ENCODE measurements at places on chromosomes 7 and 10.

DNA sequence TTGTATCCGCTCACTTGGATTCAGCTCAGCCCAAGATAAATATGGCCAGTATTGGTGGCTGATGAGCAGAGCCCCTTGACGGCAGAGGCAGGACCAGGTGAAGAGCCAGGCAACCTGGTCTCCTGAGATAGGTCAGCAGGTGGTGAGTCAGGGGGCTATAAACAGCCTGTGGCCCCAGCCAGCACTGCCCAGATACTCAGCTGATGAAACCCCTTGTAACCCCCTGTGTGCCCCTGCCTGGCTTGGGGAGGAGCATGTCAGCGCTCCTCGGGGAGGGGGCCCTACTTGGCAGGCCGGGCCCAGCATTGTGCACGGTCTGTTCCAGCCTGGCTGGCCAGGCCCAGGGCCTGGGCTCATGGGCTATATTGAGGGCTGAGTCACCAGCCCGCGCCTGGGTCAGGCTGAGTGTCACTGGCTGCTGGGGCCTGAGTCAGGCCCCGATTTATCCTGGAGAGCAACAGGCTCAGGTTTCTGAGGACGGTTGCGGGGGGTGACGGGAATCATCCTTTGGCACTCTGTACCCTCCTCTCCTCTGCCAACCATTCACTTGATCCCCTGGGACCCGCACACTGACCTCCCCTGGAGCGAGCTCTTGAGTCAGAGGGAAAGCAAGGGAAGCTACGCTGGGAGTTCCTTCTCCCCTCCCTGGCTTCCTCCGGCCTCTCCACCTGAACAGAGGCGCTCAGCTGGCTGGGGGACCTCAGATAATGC is 2.8 kb upstream of the FLNC start:
- no peak for DNase-seq

GRCh38 chr10:91598211-91598977 is 34.5 kb downstream of the PPP1R3C start:
- DNase-seq: no peak

- DNase-seq: no peak
These were observed 62.4 kb upstream of the MKLN1 start for GRCh38 chr7:131265227-131265626.

DNA sequence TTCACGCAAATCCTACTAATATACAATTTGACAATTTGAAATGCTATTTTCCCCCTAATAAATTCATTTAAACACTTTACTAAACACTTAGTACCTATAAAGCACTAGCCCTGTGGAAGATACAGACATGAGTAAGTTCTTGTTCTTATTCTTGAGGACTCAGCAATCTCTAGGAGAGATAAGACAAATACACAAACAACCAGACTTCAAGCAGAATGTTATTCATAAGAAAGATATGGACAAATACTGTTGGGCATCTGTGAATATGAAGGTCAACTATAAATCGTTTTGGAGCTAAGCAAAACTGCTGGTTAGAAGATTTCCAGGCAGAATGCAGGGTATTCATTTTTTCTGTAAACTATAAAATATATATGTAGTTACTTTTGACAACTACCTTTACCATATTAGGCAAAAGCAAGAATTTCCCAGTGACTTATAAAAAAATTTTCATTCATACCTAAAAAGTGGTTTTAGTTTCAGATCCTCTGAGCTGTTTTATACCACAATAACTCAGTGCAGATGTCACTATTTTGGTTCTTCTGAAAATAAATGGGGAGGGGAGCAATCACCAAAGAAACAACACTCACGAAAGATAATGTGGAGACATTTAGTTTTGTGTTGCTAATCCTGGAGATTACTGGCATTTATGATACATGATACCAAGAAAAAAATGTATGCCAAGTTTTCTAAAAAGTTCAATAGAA is 3.8 kb downstream of the VPS41 start:
- DNase-seq: no peak

- no peak for DNase-seq
These were observed 97.7 kb upstream of the CDK6 start for GRCh38 chr7:92934096-92934495.

- no peak for DNase-seq
These were observed 18.3 kb downstream of the VOPP1 start for GRCh38 chr7:55554038-55554437.

DNA sequence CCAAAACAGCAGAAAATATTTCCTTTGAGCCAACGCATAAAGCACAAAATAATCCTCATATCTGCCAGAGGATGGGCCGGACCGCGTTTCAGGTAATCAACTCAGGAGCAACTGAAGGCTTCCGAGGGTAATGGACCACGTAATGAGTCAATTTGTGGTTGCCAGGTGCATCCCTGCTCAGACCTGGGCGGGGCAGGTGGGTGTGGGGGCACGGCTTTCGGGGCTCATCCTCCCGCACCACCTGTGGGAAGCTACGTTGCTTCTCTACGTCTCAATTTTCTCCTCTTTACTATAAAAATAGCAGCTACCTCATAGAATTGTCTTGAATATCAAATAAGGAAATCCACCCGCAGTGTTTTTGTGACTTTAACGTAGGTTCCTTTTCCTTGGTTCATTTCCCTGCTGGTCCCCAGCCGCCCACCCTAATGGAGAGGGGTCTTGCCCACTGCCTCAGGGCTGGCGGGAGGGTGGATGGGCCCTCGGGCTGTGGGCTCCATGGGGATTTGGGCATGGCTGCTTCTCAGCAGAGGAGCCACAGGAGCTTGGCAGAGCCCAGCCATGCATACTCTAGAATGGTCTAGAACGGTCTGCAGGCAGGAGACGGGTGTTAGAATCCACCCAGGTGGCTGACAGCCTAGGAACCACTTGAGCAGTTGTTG is 324.7 kb downstream of the ADARB2 start:
- DNase-seq: no peak

GRCh38 chr7:147833970-147834369 is 756.6 kb upstream of the C7orf33 start:
- DNase-seq: no peak

GRCh38 chr7:125084196-125084595 is 154.6 kb upstream of the POT1 start:
- DNase-seq: no peak

GRCh38 chr10:118042827-118043242 is 3.9 kb downstream of the RAB11FIP2 start:
- DNase-seq: no peak

GRCh38 chr7:111647881-111648280 is 85.6 kb upstream of the IMMP2L start:
- no peak for DNase-seq

- DNase-seq: no peak
These were observed 121.4 kb downstream of the POU6F2 start for GRCh38 chr7:39099146-39099545.

DNA sequence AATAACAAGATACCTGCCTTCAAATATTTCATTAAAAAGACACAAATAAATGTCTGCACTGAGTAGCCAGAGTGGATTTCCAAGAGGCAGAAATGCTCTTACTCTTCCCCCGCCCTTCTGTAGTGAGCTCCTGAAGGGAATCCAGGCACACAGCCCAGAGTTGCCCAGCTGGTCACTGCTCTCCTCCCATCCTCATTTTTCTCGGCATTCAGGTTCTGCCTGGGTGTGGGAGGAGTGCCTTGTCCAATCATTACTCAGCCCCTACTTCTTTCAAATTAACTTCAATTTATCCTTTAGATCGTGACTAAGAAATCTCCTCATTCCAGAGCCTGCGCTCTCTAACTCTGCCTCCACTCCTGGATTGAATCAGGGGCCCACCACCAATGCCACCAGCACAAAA is 12.2 kb downstream of the CCDC6 start:
- no peak for DNase-seq

DNA sequence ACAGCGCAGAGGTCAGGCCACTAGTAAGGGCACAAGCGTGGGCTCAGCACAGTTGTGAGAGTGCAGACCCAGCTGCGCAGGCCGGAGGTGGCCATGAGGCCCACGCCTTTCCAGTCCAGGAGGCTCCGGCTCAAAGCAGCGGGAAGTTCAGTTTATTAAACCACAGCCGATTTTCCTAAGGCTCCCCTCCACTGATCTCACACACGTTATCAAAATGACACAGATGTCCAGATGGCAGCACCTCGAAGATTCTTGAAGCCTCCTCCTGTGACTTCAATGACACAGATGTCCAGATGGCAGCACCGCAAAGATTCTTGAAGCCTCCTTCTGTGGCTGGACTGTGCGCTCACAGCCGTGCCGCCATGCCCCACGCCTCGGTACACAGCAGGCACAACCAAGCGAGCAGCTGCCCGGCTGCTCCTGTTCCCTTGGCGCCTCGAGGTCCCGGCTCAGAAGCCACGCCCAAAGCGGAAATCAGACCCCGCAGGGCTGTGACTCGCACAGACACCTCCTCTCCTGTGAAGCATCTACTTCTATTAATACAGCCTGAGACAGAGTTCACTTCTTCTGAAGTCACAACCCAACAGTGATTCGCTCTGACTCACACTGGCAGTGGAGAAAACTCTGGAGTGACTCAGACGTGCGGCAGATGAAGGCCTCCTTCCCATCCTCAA is 122.7 kb downstream of the MAD1L1 start:
- peak; percentile 56 for DNase-seq

DNA sequence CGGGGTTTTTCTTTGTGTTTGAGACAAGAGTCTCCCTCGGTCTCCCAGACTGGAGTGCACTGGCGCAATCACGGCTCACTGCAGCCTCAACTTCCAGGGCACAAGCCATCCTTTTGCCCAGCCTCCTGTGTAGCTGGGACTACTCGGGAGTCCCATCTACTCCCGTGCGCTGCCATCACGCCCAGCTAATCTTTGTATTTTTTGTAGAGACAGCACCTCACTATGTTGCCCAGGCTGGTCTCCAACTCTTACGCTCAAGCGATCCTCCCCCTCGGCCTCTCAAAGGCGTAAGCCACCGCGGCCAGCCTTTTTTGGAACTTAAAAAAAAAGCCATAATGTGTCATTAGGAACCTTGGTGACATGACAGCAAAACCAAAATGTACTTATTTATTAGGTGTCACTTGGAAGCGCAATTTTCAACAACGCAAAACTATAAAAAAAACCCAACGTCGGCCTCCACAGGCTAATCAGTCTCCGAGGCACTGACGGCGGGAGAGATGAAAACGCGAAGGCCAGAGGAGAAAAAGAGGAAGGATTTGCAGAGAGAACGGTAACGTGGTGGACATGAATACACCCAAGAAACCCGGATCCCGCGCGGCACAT is 911 bp upstream of the HNRNPH3 start:
- DNase-seq: no peak

GRCh38 chr10:127880557-127880956 is 12.2 kb downstream of the CLRN3 start:
- DNase-seq: no peak

- DNase-seq: no peak
These were observed 80.6 kb downstream of the PRKAG2 start for GRCh38 chr7:151796091-151796870.

DNA sequence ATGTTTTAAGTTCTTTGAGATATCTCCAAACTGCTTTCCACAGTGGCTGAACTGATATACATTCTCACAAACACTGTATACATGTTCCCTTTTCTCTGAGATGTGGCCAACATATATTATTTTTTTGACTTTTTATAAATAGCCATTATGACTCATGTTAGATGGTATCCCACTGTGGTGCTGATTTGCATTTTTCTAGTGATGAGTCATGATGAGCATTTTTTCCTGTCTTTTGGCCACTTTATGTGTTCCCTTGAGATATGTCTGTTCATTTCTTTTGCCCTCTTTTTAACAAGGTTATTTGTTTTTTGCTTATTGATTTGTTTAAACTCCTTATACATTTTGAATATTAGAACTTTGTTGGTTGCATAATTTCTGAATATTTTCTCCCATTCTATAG is 1055.1 kb downstream of the NXPH1 start:
- DNase-seq: no peak

GRCh38 chr10:122286867-122287266 is 15.8 kb downstream of the BTBD16 start:
- DNase-seq: no peak

GRCh38 chr10:91804126-91804510 is 5.9 kb downstream of the TNKS2 start:
- no peak for DNase-seq

DNA sequence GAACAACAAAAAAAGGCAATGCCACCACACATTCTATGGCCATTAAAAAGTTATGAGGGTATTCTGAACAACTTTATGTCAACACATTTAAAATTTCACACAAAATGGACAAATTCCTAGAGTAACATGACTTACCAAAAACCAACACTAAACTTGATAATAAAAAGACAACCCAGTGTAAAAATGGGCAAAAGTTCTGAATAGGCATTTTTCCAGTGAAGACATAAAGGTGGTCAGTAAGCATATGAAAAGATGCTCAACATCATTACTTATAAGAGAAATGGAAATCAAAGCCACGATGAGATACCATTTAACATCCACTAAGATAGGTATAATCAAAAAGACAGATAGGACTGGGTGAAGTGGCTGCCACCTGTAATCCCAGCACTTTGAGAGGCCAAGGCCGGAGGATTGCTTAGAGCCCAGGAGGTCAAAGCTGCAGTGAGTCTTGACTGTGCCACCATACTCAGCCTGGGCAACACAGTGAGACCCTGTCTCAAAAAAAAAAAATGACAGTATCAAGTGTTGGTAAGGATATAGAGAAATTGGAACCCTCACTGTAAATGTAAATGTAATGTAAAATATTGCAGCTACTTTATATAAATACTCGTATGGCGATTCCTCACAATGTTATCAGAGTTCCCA is 71.1 kb upstream of the OIT3 start:
- DNase-seq: no peak

DNA sequence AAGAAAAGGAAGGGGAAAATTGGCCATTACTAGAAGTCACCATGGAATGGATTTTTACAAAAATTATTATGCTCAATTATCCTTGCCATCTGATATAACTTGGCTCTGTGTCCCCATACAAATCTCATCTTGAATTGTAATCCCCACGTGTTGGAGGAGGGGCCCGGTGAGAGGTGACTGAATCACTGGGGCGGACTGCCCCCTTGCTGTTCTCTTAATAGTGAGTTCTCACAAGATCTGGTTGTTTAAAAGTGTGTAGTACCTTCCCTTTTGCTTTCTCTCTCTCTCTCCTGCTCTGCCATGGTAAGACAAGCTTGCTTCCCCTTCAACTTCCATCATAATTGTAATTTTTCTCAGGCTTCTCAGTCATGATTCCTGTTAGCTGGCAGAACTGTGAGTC is 1023.6 kb downstream of the XPNPEP1 start:
- DNase-seq: no peak

GRCh38 chr7:27244488-27245123 is 2.0 kb downstream of the EVX1 start:
- DNase-seq: no peak

DNA sequence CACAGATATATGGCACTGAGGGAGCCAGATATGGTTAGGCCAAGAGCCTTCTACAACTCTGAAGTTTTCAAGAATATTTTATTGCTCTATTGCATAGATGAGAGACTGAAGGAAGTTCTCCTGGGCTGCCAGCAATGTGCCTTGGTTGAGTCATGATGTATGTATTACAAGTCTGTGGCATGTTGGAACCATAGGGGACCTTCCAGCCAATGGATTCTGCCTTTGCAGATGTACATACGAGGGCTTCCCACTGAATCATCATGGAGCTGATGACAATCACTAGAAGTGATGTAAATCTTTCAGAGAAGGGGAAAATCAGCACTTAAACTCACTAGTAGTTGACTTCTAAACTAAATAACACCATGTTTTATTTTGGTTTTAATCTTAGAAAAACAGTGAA is 419.5 kb downstream of the PHTF2 start:
- DNase-seq: no peak

GRCh38 chr7:114981323-114981722 is 59.4 kb downstream of the MDFIC start:
- DNase-seq: no peak
